ENCODE measurements at places on chromosomes 2 and 18. TPM values are rescaled to one million over a fixed set of nuclear protein-coding genes. Genes with fewer than 3 reads are reported as not detected.

- H3K4me1 ChIP-seq, result no peaks in the 10 kb centered on the region
- no peak for DNase-seq
- H3K27me3 ChIP-seq, result no peaks in the 10 kb centered on the region
- H3K36me3 ChIP-seq, result no peaks in the 10 kb centered on the region
Observed at GRCh38 chr2:193518041-193518817, 1323.5 kb upstream of the TMEFF2 start.

- H3K4me3 ChIP-seq, result no peak overlapping the region
- H3K36me3 ChIP-seq, result peaks cover 8% of the 10 kb centered on the region
- H3K27me3 ChIP-seq, result no peaks in the 10 kb centered on the region
- no peak for DNase-seq
- H3K4me1 ChIP-seq, result peaks cover 5% of the 10 kb centered on the region
- no peak overlapping the region for H3K27ac ChIP-seq
Observed at GRCh38 chr2:218722419-218722818, 11.8 kb downstream of the TTLL4 start.

The TMEM178A gene
- not detected for total RNA-seq

The PTPN18 gene
- total RNA-seq, result 97.9 TPM

Measured in natural killer cell treated with Interleukin-12 subunit alpha and Interleukin-12 subunit beta and Interleukin-15 and Interleukin-18, amount 100 ng/mL, for 72 hours (primary cell).